HS-27A (cell line): ENCODE measurements at places on chromosomes 12 and 14.

- DNase-seq = no peak
These were observed at the start of gene PPFIA2 for GRCh38 chr12:81759190-81760051. PPFIA2 (minus strand) TSS chr12:81759350.

- DNase-seq = no peak
These were observed 50.2 kb downstream of the SLC8B1 start for GRCh38 chr12:113284751-113285150.

DNA sequence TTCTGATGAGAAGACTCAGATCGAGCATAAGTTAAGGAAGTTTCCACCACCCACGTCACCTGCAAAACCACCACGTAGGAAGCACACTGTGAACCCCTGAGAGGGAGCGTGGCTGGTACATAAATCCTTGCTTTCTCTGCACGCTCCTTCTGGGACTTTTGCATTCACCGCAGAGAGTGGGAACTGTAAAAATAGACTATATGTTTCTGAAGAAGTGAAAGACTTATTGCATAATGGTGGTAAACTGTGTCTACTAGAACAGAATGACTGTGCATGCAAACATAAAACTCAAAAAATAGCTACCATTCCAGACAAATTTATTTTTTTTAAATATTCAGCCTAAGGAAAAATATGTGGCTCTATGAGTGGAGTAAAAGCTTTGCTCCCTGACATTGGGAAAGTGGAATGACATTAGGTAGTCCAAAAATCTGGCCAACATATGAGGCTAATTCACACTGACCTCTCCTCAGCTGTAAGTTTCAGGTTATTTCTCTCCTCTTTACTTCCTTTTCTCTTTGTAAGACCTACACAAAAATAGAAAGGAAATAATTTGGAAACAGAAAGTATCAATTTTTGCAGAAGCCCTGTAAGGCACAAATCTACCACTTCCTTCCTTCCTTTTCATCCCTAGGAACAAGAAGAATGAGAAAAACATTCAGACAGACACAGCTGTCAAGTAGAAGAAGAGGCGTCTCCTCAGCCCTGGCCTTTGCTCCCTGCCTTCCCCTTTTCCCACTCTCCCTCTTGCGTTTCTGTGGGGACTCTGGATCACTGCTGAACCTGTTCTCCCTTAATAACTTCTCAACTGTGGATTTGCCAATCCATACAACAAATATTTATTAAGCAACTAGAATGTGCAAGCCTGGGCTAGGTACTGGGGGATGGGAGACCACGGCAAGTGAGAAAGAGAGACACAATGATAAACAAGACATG is 264.3 kb upstream of the FOXN3 start:
- DNase-seq = no peak

- DNase-seq = no peak
These were observed 174.1 kb downstream of the SLC6A15 start for GRCh38 chr12:84738481-84738972.

DNA sequence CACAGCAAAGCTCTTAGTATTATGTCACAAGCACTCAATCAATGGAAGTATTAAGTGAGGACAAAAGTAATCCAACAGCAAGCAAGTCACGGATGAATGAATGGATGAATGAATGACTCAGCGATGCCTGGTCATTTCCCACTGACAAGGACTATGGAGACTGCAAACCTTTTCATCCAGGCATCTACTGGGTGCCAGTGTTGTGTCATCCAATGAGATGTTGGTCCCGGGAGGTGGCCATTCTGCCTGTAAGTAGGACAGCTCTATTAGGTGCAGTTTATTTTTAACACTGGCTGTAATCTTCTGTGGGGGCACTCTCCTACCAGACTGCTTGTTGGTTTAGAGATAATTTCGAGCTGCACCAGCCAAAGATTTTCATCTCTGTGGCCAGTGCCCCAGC is 39.4 kb downstream of the STAB2 start:
- DNase-seq = no peak
